ENCODE measurements at places on chromosomes 7 and 10.

GRCh38 chr7:102412548-102412947 lies 16.4 kb downstream of the PRKRIP1 start:
- DNase-seq: peak; percentile 24

DNA sequence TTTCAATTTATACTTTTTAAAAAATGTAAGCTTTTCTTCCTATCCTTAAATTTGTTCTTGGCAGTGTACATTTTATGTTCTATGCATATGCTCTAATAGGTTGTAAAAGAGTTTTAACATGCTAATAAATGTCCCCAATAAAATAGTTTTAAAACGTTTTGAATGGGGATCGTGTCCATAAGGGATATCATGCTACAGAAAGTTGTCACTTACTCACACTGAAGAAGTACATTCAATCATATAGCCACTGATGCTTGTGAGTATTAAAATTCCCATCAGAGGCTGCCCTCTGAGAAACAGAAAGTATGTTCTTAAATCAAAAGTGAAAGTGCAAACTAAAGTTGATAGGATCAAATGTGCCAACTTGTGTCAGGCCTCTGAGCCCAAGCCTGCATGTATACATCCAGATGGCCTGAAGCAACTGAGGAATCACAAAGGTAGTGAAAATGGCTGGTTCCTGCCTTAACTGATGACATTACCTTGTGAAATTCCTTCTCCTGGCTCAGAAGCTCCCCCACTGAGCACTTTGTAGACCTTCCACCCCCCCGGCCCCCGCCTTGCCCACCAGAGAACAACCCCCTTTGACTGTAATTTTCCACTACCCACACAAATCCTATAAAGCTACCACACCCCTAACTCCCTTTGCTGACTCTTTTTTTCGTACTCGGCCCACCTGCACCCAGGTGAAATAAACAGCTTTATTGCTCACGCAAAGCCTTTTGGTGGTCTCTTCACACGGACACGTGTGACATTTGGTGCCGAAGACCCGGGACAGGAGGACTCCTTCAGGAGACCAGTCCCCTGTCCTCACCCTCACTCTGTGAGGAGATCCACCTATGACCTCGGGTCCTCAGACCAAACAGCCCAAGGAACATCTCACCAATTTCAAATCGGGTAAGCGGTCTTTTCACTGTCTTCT lies 877 bp upstream of the NOD1 start:
- DNase-seq: no peak

DNA sequence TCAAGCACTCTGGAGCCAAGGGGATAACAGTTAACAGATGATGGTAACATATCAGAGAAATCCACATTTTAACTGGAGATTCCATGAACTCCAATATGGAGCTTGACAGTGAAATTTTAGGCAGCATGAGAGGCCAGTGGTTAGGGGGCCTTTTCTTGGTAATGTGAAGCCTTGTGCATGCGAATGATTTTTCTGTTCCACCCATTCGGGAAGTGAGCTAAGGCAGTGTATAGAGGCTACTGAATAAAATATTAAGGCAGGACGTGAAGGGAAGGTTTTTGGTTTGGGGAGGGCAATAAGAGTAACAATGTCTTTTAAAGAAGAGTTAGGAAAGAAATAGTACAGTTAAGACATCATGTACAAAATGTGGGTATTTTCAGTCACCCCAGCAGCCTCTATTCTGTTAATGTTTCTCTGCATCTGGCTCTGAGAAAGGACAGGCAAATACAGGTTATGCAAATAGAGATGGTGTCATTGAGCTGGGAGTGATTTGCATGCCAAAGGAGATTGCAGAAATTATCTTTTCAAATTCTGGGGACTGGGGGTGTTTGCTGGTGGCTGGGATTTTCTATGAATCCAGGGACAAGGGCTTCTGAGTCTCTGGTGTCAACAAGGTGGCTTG lies 6.8 kb upstream of the TAS2R60 start:
- DNase-seq: no peak

DNA sequence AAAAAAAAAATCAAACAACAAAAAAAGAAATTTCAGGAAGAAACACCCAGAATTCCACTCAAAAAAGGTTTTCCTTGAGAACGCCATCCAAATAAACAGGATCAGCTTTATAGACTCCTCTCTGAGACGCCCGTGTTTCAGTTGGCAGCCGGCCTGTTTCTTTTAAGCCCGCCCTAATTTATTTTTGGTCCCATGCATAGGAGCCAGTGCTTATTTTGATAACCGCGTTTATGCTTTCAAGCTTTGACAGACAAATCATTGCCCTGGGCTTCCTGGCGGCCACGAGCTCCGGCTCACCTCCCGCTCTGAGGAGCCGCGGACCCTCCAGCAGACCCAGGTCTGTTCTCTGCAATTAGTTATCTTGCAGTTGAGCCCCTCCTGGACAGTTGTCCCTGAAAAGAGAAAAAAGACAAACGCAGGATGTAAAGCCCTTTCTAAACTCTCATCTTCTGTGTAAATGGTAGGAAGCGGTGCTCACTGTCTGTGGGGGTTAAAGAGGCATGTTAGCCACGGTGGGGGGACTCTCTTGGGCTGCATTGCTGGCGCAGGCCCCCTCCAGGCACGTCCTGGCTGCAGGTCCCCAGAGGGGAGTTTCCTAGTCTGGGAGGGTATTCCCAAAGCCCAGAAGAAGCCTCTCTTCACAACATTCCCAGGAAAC lies 22.2 kb upstream of the UNCX start:
- DNase-seq: no peak

DNA sequence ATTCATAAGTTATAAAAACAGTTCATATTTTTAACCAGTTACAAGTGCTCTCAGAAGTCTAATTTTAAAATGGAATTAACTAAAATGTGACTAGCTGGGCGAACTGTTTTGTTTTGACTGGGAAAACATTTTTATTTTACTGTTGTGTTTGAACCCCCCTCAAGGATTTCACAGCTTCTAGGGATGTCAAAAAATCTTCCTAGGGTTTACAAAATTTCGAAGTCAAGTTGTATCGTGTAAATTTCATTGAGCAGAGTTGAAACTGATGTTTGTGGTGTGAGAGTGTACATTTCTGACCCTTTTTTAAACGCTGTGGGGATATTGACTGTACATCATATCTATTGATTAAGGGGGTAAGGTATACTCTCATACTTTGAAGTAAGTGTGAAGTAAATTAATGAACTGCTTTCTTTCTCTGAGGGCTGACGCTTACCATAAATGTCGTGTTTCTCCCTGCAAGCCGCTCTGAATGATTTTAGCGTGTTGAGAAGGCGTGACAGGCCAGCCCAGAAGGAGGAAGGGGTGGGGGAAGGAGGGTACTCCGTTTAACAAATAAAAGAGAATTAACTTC lies 1.8 kb upstream of the SP8 start:
- no peak for DNase-seq

DNA sequence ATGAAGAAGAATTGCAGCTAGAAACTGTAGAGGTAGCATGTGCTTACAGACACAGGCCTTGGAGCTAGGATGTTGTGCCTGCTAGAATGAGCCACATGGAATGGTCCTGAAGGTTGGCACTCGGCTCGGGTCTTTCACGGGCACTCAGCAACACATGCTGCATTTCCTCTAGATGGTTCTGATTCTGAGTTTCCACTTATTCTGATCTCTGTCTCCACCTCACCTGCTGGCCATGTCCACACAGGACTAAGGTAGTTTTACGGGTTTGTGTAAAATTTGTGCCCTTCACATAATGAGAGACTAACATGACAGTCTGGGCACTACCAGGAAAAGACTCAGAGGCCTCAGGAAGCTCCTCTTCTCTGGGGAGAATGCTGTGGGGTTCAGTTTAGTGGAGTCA lies 444.8 kb upstream of the MKI67 start:
- no peak for DNase-seq

GRCh38 chr7:123811056-123811455 lies 33.9 kb upstream of the HYAL4 start:
- DNase-seq: no peak

GRCh38 chr7:158411232-158411950 lies 176.2 kb downstream of the PTPRN2 start:
- DNase-seq: no peak

GRCh38 chr7:28296571-28297483 lies 115.5 kb upstream of the CREB5 start:
- DNase-seq: no peak

DNA sequence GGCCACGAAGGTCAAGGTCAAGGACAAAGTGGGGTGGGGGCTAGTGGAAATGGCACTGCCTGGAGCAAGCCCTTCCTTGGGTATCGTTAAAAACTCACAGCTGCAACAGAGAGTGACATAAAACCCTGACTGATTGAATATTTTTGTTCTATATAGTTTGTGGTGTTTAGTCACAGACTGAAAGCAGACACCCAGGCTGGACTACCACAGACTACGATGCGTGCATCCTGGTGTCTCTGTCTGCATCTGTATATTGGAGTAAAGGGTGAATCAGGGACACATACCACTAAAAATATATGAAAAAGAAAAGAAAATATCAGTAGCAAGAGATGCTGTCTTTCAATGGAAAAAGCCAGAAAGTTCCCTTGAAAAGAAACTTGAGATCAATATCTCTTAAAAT lies 101.4 kb downstream of the KLF6 start:
- DNase-seq: no peak

Measured in midbrain (tissue), 1 donor.